ENCODE measurements at places on chromosomes 3 and 15. TPM values are rescaled to one million over a fixed set of nuclear protein-coding genes. Genes with fewer than 3 reads are reported as not detected.

The EOMES gene
- total RNA-seq = not detected

The RBM6 gene
- 38.3 TPM for total RNA-seq

The CATSPER2 gene
- 0.58 TPM for total RNA-seq

The P2RY14 gene
- 1.8 TPM for total RNA-seq

The BTBD1 gene
- total RNA-seq = 142 TPM

The MYO5A gene
- total RNA-seq = 5.7 TPM

The PARL gene
- total RNA-seq = 64.2 TPM

The ITGA11 gene
- total RNA-seq = 13.9 TPM

The CRBN gene
- total RNA-seq = 40.3 TPM

The MAP4 gene
- 456 TPM for total RNA-seq

The CCDC54 gene
- total RNA-seq = not detected

- DNase-seq = no peak
These were observed 338.5 kb downstream of the RORA start for GRCh38 chr15:60890375-60891230.

- no peak for DNase-seq
These were observed 23.9 kb upstream of the TRA2B start for GRCh38 chr3:185961675-185962232.

GRCh38 chr3:36416599-36416998 lies 36.3 kb downstream of the STAC start:
- no peak for DNase-seq

DNA sequence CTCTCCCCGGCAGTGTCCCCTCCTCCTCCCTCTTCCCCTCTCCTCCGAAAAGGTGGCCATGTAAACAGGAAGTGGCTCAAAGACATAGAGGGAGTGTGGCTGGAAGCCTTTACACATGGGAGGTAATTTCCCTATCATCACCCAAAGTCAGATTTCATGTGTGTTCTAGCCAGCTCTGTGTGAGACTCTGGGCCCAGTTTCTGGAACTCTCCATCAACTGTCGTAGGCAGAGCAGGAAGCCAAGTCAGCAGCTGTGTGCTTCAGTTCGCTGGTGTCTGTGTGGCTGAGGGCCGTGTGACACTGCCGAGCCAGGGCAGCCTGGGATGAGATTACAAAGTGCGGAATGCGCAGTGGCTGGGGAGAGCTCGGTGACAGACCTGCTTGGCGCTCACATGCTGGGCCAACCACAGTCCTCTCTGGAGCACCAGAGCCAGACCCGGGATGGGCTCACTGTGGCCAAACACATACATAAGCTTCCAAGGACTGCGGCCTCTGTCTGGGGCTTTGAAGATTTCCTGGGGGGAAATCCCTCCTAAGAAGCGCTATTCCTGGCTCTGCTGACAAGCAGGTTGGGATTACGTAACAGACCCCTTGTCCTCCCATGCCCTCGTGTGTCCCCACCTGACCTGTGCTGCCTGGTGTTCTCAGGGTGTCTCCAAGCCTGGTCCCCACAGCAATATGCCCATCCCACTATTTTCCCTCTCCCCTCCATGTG lies 50.7 kb downstream of the UMPS start:
- DNase-seq = peak; percentile 89

DNA sequence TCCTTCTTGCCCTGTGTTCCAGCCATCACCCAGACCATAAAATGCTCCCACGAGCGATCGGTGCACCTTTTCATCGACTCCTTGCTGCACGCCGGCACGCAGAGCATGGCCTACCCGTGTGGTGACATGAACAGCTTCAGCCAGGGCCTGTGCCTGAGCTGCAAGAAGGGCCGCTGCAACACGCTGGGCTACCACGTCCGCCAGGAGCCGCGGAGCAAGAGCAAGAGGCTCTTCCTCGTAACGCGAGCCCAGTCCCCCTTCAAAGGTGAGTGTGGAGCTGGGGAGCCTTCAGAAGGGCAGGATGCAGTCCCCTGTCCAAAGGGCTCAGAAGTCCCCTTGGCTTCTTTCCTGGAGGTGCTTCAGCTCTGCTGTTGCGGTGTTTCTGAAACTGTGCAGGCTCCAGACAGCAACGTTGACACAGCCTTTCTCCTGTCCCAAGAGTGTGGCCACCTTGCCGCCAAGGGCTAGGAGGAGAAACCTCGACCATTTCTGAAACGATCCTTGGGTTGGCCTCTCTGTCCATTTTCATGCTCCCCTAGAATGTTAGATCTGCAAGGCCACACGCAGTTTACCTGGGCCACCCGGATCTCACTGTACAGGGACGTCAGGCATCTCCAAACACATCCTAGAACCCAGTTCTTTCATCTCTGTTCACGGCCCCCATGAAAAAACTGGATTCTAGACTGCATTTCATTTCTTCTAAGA lies 116.7 kb downstream of the LIPC start:
- DNase-seq = no peak

GRCh38 chr15:89587955-89588354 lies 12.7 kb downstream of the TICRR start:
- DNase-seq = no peak

- DNase-seq = no peak
These were observed 30.1 kb downstream of the POLR2M start for GRCh38 chr15:57736591-57736990.

- no peak for DNase-seq
These were observed 234.4 kb upstream of the TPRG1 start for GRCh38 chr3:188937389-188937788.

GRCh38 chr3:101464235-101464634 lies 48.8 kb downstream of the SENP7 start:
- DNase-seq = no peak

- no peak for DNase-seq
These were observed 302.2 kb upstream of the CTDSPL start for GRCh38 chr3:37559461-37559860.

- no peak for DNase-seq
These were observed 328.0 kb downstream of the NLGN1 start for GRCh38 chr3:173725507-173725906.

GRCh38 chr15:92062505-92062904 lies 209.0 kb downstream of the SLCO3A1 start:
- DNase-seq = no peak

GRCh38 chr15:66110864-66111263 lies 142.7 kb downstream of the MEGF11 start:
- no peak for DNase-seq

DNA sequence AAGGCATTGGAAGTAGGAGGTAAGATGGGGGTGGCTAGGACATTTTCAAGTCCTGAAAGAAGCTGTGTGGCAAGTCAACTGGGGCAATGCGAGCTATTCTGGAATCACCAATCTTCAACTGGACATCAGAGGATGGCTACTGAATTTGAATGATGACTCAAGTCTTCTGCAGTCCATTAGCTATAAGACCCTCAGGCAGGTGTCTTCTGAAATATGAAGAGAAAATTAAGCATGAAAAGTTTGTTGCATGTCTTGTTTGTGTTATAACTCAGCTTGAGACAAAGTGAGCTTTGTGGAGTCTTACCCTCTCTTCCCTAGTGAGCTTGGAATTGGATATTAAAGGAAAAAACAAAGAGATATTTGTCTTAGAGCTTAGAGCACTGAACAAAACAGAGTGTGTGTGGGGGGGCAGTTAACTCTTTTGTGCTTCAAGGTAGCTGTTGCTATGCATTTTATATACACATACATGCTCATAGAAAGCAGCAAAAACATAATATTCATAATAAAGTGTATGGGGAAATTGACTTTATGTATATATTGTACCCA lies 979.1 kb downstream of the MCTP2 start:
- no peak for DNase-seq

GRCh38 chr15:87287156-87287555 lies 969.4 kb downstream of the NTRK3 start:
- DNase-seq = no peak

GRCh38 chr15:99058421-99058870 lies 46.4 kb upstream of the SYNM start:
- no peak for DNase-seq

DNA sequence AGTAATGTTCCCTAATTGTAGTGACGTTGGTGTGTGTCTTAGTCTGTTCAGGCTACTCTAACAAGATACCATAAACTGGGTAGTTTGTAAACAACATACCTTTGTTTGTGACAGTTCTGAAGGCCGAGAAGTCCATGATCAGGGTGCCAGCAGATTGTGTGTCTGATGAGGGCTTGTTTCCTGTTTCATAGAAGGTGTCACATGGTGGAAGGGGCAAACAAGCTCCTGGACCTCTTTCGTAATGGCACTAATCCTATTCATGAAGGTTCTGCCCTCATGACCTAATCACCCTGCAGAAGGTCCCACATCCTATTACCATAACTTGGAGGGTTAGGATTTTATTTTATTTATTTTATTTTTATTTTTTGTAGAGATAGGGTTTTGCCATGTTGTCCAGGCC lies 11.1 kb downstream of the ATXN7 start:
- DNase-seq = no peak

GRCh38 chr3:47108546-47108945 lies 55.4 kb downstream of the SETD2 start:
- no peak for DNase-seq

DNA sequence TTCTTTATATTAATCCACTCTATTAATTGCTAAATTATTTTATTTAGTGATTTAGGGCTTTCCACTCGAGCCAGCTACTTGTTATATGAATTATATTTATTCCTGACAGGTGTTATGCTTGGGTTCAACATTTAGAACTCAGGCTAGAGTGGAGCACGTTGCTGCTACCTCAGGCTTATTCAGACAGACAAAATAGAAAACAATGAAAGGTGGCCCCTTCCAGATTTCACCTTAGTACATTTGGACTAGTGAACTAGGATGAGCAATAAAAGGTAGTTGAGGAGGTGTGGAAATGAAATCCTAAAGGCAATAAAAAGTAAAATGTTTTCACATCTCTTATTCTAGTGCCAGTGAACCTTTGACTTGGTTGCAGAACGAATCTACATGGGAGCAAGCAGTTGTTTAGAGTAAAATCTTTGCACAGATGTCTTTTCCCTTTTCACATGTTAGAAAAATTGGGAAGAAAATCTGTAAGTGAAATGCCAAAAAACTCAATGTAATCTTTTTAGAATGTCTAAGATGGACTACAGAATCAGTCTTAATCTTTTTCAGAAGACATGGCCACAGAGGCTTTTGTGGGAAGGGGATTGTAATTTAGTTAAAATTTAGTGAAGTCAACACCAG lies 63.8 kb downstream of the AKAP13 start:
- no peak for DNase-seq

DNA sequence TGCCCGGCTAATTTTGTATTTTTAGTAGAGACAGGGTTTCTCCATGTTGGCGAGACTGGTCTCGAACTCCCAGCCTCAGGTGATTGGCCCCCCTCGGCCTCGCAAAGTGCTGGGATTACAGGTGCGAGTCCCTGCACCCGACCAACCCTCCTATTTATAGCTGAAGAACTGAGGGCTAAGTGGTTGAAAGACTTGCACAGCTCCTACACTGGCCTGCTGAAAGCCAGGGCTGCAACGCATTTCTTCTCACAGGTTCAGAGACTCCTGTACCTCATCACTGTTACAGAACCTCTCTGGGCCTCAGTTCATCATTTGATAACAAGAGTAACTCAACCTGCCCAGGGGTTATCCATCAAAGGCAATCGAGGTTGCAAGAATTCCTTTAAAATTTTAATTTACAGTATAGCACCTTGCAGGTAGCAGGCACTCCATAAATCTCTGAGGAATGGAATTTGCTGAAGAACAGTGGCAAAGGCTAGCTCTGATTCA lies 626.5 kb upstream of the TBL1XR1 start:
- DNase-seq = no peak

DNA sequence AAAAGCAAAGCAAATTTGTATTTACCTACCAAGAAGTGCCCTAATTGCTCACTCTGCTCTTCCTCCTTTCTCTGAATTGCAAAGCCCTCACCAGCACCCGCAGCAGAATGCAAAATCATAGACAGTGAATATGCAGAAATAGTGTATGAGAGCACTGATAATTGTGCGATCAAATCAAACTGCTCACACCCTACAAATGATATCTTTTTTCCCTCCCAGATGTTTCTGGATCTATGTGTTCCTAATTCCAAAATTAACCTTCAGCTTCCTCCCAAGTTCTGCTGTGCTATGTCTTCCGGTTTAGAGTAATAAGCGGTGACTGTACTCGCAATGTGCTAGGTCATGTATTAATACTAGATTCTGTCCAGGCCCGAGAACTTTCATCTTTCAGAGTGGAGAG lies 3.4 kb downstream of the GHSR start:
- no peak for DNase-seq

DNA sequence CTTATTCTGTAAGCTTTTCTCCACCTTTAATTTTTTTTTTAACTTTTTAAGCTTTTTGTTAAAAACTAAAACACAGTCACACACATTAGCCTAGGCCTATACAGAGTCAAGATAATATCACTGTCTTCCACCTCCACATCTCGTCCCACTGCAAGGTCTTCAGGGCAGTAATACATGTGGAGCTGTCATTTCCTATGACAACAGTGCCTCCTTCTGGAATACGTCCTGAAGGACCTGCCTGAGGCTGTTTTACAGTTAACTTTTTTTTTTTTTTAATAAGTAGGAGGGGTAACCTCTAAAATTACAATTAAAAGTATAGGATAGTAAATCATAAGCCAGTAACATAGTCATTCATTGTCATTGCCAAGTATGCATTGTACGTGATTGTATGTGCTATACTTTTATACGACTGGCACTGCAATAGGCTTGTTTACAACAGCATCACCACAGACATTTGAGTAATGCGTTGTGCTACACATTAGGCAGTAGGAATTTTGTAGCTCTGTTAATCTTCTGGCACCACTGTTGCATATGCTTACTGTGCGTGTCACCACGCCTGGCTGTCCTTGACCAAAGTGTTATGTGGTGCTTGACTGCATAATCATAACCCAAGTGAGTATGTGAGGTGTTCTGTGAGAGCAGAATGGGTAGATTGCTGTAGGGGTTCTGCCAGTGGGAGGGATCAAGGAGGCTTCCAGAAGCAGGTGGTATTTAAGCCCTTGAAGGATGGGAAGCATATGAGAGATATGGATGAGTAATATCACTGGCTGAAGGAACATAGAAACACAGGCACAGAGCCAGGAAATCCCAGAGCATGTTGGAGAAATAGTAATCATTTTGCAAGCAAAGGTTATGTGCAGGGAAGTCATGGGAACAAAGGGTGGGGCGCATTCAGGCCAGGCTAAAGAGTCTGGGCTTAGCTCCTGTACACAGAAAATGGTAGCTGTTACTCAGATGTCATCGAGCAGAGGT lies 18.3 kb downstream of the FBXO22 start:
- DNase-seq = peak; percentile 32

GRCh38 chr15:99621767-99622166 lies 56.0 kb downstream of the MEF2A start:
- DNase-seq = no peak

DNA sequence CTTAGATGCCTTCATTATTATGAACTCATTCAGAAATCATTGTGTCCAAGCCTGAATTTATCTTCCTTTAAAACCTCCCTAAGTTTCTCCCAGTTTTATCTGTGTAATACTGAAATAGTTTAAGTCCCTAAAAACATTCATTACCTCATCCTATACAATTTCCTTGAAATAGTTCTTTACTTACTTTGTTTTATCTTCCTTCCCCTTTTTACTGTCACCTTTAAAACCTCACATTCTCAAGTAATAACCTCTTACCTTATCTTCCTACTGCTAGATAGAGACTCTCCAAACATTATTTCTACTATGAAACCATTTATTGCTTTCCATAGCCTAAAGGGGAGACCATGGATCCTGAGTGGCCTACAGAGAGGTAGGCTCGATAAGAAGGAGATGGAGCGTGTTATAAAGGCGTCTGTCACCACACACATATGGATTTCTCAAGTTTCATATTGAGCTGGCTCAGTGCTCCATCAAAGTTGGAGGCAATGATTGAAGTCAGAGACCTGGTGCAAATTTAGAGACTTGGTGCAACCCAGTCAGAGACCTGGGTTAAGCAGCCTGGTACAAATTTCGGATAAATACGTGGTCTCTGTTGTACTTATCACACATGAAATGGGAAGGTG lies 140.4 kb downstream of the NFKBIZ start:
- DNase-seq = no peak

GRCh38 chr3:48595526-48596121 lies 495 bp upstream of the COL7A1 start:
- no peak for DNase-seq
